ENCODE measurements at places on chromosomes 11 and 22.
A peak's percentile ranks its signal among the peaks of the same experiment; 100 is the strongest.

- peak; percentile 79 for DNase-seq
Observed at GRCh38 chr11:9613830-9614762, 40.6 kb downstream of the WEE1 start.

DNA sequence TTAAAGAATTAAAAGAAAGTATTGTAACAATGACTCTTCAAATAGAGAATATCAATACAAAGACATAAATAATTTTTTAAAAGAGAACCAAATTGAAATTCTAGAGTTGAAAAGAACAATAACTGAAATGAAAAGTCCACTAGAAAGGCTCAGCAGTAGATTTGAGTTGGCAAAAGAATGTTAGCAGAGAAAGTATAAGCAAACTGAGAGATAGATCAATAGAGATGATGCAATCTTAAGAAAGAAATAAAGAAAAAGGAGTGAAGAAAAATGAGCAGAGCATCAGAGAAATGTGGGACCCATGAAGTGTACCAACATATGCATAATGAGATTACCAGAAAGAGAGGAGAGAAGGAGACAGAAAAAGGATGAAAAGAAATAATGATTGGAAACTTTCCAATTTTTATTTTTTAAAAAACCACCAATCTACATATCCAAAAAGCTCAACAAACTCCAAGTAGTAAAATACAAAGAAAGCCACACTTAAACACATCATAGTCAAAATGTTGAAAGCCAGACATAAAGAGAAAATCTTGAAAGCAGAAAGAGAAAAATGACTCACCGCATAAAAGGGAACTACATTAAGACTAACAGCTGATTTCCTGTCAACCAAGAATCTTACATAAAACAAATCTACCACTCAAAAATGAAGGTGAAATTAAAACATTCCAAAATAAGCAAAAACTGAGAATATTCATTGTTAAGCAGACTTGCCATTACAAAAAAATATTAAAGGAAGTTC is 20.9 kb downstream of the NCF4 start:
- DNase-seq: peak; percentile 21

- no peak for DNase-seq
Observed at GRCh38 chr11:6671991-6672390, 11.1 kb downstream of the MRPL17 start.

GRCh38 chr11:74288161-74288560 is 23.3 kb downstream of the P4HA3 start:
- peak; percentile 99 for DNase-seq

DNA sequence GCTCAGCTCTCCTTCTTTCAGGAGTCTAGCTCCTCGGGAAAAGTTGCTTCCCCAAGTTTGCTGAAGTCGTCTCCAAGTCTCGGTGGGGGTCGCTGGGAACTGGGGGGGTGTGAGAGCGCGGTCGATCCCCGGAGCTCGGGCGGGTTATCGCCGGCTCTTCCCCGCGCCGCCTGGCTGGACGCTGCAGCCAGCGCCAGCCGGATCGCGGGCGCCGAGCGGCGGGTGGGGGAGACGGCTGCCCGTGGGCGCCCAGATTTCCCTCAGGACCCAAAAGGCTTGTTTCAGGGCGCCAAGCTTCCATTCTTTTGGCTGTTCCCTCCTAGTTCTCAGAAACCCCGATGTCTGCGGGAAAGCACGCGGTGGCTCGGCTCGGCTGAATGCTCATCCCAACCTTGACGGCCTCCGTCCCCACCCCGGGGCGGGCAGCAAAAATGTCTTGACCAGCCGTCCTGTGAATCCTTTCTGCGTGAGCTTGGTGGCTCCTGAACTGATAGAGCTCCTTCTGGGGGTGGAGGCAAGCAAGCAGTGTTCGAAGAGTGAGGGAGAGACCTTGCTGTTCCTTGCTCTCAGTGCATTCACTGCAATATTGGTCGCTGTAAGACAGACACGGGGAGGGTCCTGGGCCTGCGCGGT is 1.7 kb downstream of the ZBTB16 start:
- no peak for DNase-seq

GRCh38 chr11:121524233-121524631 is 71.5 kb upstream of the SORL1-AS1 start:
- no peak for DNase-seq

- DNase-seq: no peak
Observed at GRCh38 chr11:66363805-66364535, 7.6 kb downstream of the SLC29A2 start.

DNA sequence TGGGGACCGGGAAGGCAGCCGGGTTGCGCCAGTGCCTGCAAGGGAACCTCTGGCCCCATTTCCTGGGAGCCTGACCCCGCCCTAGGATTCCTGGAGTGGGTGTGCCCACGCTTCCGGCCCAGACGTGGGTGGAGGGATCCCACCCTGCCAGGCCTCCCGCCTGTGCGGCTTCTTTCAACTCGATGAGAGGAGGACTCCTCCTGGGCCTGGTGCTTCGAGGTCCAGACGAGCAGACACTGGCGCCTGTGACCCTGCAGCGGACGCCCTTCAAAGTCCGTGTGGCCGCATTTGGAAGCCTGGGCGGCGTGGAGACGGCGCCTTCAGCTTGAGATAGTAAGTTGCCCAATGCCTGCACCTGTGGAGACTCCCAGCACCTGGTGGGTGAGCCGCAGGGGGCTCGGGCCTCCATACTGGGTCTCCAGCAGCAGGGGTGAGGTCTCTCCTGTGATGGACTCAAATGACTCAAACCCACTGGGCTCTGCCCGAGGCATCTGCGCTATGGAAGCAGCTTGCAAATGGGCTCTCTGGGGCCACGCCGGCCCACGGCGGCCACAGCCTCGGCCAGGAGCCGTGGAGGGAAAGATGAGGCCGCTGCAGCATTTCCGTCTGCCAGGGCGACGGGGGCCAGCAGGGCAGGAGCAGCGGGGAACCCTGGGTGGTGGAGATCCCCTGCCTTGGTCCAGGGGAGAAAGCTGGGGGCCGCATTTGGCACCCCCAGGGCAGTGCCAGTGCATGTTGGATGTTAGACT is 64.3 kb upstream of the PPARA start:
- DNase-seq: peak; percentile 87
